ENCODE measurements at places on chromosomes 7 and 10. TPM values are rescaled to one million over a fixed set of nuclear protein-coding genes. Genes with fewer than 3 reads are reported as not detected.

- no peak overlapping the region for H3K4me3 ChIP-seq
- H3K36me3 ChIP-seq: peaks cover 2% of the 10 kb centered on the region
- no peak for DNase-seq
- H3K4me1 ChIP-seq: peaks cover 36% of the 10 kb centered on the region
- no peak overlapping the region for H3K27ac ChIP-seq
Observed at GRCh38 chr7:7701527-7701926, 16.9 kb downstream of the RPA3 start.

GRCh38 chr10:6607778-6608177 lies 27.7 kb upstream of the PRKCQ start:
- peak overlapping the region; percentile 92 for H3K27ac ChIP-seq
- DNase-seq: no peak
- no peaks in the 10 kb centered on the region for H3K27me3 ChIP-seq
- H3K36me3 ChIP-seq: peaks cover 53% of the 10 kb centered on the region
- H3K4me3 ChIP-seq: no peak overlapping the region

GRCh38 chr7:150503155-150503554 lies 11.5 kb upstream of the GIMAP7 start:
- H3K36me3 ChIP-seq: peaks cover 33% of the 10 kb centered on the region
- H3K4me3 ChIP-seq: peak overlapping the region; percentile 17
- DNase-seq: no peak

Gene SUMF2
- 141 TPM for total RNA-seq

DNA sequence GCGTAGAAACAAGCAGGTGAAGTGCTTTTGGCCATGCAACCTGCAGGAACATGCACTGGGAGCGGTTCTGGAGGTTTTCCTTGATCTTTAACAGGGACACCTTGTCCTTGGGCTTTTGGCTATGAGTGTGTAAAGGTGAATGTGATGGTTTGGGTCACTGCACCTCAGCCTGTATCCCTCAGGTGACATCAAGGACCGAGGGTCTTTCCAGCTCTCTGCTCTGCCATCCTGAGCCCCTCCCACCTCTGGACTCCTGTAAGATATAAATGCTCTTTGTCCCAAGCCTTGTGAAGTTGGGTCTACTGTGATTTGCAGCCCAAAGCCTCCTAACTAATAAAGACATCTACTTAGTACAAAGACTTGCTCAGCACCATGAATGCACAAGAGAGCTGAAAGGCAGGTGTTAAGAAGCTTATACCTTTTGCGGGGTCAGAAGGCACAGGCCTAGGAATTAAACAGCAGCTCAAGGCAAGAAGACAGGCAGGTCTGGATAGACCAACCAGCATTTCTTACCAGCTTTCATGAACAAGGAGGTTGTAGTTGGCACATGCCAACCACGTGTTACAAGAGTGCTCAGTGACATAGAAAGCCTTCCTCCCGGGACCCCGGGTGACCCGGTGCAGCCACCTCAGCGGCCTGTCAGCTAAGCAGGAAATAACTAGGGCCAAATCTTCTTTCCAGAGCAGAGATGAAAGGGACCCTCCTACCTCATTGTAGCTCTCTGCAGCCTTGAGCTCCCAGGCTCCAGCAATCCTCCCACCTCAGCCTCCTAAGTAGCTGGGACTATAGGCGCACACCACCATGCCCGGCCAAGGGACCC lies 89.9 kb downstream of the CARD11 start:
- H3K4me1 ChIP-seq: peaks cover 85% of the 10 kb centered on the region
- peak overlapping the region; percentile 84 for H3K27ac ChIP-seq
- no peaks in the 10 kb centered on the region for H3K27me3 ChIP-seq
- peak overlapping the region; percentile 27 for H3K4me3 ChIP-seq
- peaks cover 92% of the 10 kb centered on the region for H3K36me3 ChIP-seq
- peak; percentile 59 for DNase-seq

All from activated CD8-positive, alpha-beta T cell treated with anti-CD3 and anti-CD28 coated beads for 36 hours (primary cell).